ENCODE measurements at places on chromosomes 5 and 9.

DNA sequence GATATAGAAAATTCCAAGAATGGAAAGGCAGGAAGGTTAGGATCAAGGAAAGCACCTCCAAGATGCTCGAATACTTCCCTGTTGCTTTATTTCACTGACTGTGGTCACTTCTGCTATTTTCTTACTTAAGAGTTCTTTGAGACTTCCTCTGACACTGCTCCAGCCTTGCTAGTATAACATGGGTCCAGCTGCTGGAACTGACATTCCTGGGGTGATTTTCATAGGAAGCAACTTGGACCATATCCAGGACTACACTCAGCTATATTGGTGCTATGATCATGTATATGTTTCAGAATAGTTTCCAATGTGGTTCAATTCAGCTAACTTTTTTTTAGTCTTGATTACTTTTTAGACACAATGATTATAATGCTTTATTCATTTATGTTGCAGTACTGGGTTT is 81.6 kb upstream of the CKMT2 start:
- peak; percentile 54 for DNase-seq

- no peak for DNase-seq
These were observed 34.8 kb upstream of the TMC1 start for GRCh38 chr9:72486594-72486955.

DNA sequence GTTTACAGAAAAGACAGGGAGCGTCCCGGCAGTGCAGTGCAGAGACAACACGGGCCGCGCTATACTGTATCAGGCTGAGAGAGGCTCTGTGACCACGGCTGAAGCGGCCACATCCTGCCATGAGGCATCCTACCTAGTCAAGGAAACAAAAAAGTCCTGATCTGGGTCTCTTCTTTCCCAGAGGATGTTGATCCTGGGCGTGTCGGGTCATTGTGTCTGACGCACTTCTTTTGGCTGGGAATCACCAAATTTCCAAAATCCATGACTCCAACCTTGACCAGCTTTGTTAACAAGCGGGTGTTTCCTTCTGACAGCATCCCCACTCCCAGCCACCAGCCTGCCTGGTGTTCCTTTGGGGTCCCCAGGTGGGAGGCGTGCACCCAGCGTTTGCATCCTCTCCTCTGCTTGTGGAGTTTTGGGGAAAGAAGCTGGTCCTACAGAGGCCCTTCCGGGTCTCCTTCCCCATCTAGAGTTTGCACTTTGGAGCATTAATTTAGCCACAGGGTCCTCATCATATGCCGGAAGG is 91.4 kb upstream of the RAI14 start:
- DNase-seq, result no peak

- no peak for DNase-seq
These were observed 89.2 kb downstream of the SEMA4D start for GRCh38 chr9:89408628-89409101.

GRCh38 chr9:128919402-128920089 is 1.2 kb upstream of the PHYHD1 start:
- no peak for DNase-seq

- no peak for DNase-seq
These were observed 102.2 kb downstream of the KLF4 start for GRCh38 chr9:107387409-107387808.

DNA sequence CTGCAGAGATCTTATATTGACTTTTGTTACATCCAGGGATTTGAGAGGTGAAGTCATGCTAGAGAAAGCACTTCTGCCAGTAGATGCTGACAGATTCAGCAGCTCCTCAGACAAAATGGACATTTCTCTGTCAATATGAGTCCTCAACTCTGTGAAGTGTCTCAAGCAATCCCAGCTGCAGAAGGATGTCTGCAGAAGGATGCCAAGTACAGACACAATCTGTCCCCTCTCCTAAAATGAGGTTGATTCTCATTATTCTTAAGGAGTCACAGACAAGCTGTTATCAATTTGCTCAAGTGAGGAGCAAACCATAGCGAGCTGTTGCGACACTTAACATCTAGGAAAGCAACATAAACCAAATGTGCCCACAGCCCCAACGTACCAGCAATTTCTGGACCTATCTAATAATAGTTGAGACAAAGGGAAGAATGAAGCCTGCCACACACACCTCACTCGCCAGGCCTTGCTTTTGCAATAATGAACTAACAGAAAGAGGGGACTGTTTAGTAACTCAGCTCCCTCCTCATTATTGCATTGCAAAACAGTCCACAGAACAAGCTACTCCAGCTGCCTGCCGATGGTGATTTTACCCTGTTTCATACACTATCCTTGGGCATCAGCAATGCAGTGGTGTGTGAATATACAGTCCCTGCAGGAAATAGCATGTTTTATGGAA is 364.2 kb upstream of the PDE4D start:
- DNase-seq, result peak; percentile 58

GRCh38 chr9:69046723-69047122 is 11.2 kb downstream of the FXN start:
- DNase-seq, result no peak

DNA sequence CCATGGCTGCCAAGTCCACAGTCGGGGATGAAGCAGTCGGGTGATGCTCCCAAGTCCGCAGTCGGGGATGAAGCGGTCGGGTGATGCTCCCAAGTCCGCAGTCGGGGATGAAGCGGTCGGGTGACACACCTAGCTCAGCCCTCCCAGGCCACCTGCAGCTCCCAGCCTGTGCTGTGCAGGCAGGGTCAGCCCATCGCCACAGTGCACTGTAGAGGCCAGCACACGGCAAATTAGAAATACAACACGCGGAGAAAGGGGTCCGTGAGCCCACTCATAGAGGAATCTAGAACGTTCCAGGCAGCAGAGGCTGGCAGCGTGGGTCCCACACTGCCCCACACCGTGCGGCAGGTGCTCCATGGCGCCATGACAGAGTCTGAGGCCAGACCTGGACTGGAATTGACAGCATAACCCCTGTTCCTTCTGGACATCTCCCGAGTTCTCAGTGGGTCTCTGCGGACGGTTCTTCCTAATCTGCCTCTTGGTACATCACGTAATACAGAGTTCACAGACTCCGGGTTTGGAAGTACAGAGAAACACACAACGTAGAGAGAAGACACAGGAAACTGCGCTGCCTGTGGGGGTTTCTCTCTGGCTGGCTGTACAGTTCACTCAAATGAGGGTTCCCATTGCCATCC is 7.7 kb upstream of the EXOC3 start:
- DNase-seq, result no peak

- DNase-seq, result no peak
These were observed 142.2 kb downstream of the DCP2 start for GRCh38 chr5:113118765-113119164.

DNA sequence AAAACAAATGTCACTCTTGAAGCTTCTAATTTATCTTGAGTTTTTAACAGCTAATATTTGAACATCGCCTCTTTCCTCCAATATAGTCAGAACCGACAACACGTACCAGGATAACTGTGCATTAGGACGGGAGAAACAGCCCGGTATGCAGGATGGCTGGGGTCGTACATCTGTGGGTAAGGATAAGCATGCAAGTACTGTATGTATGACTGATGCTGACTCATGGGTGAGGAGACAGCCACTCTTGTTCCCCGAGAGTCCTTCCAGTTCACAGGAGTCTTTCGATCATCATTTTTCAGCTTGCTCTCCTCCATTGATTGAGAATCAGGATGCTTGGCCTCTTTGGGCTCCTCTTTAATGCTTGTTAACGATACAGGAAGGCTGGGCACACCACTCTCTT is 102.3 kb downstream of the ZNF608 start:
- DNase-seq, result peak; percentile 78

DNA sequence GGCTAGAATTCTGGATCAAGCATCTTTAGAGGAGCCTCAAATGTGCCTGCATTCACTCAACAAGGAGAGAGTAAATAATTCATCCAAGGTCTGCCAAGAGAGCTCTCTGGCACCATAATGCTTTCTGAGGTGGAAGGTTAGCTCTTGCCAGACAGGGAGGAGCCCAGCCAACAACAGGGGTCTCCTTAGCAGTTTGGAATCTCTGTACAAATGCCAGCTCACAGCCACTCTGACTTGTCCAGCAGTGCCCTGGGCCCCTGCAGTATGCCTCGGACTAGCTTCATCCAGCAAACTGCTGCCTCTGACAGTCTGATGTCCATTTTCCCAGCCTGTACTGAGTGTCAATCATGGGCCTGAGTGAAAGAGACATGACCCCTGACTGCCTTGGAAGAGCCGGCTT is 127.2 kb upstream of the SLC44A1 start:
- DNase-seq, result no peak

- DNase-seq, result no peak
These were observed 20.9 kb upstream of the SEMA6A start for GRCh38 chr5:116595498-116595897.

Measured in fibroblast of skin of back (primary cell).